Activated CD4-positive, alpha-beta T cell treated with anti-CD3 and anti-CD28 coated beads, Interleukin-2, amount 50 U/mL, for 24 hours (primary cell): ENCODE measurements at places on chromosomes 4 and X.

GRCh38 chr4:78953769-78954666 is 14.8 kb upstream of the PAQR3 start:
- no peak for DNase-seq

- DNase-seq, result no peak
Observed at GRCh38 chrX:56803850-56804681, 75.0 kb downstream of the NBDY start.

GRCh38 chr4:134215620-134216344 is 14.2 kb upstream of the PABPC4L start:
- no peak for DNase-seq

DNA sequence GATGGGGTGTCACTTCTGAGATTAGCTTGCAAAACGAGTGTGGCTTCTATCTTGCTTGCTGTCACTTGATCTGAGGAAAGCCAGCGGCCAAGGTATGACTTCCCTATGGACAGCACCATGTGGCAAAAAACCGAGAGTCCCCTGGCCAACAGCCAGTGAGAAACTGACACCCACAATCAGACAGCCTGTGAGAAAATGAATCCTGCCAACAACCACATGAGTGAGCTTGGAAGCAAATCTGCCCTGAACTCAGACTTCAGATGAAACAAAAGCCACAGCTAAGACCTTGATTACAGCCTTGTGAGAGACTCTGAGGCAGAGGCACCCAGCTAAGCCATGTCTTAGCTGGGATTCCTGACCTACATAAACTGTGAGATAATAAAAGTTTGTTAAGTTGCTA is 45.5 kb downstream of the PPP1R2C start:
- no peak for DNase-seq

GRCh38 chr4:81136161-81136905 is 78.7 kb downstream of the PRKG2 start:
- DNase-seq, result no peak

- DNase-seq, result no peak
Observed at GRCh38 chr4:152996672-152997071, 60.5 kb downstream of the FHDC1 start.

GRCh38 chr4:27474691-27475090 is 614.0 kb downstream of the STIM2 start:
- DNase-seq, result no peak

GRCh38 chr4:78627046-78627965 is 75.7 kb downstream of the ANXA3 start:
- no peak for DNase-seq

DNA sequence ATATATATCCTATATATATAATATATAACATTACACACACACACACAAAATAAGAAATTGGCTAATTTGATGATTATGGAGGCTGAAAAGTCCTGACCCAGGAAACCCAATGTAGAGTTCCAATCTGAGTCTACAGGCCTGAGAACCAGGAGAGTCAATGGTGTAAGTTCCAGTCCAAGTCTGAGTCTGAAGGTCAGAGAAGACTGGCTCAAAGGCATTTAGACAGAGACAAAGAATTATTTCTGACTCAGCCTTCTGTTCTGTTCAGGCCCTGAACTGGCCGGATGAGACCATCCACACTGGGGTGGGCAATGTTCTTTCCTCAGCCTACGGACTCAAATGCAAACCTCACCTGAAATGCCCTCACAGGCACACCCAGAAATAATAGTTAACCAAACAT is 60.6 kb upstream of the STX18 start:
- no peak for DNase-seq

- DNase-seq, result no peak
Observed at GRCh38 chrX:105758754-105759153, 63.6 kb upstream of the NRK start.

- no peak for DNase-seq
Observed at GRCh38 chrX:134794692-134795091, 136.4 kb upstream of the PLAC1 start.

DNA sequence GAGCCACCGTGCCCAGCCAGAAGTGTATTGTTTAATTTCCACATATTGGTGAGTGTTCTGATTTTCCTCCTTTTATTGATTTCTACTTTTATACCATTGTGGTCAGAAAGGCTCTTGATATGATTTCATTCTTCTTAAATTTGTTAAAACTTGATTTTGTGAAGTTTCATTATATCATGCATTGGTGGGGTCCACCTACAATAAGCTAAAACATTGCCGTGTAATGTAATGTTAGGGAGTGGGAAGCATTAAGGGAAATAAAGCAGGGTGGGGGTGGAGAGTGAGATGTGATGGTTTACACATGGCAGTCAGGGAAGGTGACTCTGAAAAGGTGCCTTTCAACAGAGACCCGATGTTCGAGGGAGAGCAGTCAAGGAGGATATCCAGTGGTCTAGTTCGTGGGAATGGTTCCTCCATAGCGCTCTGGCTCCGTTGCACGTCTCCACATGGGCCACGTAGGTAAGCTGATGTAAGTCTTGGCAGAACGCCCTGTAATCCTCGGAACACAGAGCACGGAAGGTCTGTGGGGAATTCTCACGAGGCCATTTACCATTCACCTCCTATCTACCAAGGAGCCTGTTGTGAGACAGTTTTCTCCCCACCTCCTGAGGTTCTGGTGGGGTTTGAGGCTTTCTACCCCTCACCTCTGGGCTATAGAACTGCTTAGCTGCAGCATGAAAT is 7.7 kb upstream of the WDR13 start:
- no peak for DNase-seq

GRCh38 chrX:54633641-54634040 is 103.6 kb downstream of the GNL3L start:
- no peak for DNase-seq

DNA sequence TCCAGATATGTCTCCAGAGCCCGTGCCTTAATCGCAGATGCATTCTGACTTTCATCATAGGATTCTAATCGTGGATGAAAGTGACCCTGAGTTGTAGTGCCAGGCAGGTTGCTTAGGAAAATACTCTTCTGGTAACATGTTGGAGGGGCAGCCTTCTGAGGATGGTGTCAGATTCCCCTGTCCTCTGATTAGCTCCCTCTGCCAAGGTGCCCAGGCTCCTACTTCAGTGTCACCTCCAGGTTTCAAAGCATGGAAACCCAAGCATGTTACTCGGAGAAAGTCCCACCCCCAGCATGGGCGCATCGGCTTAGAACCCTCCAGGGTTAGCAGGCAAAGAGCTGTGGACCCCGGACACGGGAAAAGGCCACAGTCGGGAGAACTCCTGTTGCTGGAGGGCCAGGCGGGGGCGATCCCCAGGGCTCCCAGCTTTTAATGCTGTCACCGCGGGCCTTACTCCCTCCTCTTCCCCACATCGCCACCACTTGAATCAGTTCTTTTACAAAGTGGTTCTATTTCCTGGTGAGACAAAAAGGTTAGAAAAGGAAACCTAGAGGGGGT is 44.5 kb downstream of the TRIM2 start:
- no peak for DNase-seq

DNA sequence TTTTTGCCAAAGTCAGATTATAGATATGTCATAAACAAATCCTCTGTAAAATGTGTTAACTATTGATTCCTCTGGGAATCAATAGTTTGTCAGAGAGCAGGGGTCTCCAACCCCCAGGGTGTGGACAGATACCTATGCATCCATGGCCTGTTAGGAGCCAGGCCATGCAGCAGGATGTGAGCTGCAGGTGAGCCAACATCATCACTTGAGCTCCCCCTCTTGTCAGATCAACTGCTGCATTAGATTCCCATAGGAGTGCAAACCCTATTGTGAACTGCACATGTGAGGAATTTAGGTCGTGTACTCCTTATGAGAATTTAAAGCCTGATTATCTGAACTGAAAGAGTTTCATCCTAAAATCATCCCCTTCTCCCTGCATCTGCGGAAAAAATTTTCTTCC is 1365.4 kb downstream of the ARAP2 start:
- DNase-seq, result no peak

- no peak for DNase-seq
Observed at GRCh38 chr4:139834226-139834662, 168.6 kb downstream of the MGST2 start.

- DNase-seq, result no peak
Observed at GRCh38 chrX:53494436-53494835, 60.3 kb upstream of the HSD17B10 start.

DNA sequence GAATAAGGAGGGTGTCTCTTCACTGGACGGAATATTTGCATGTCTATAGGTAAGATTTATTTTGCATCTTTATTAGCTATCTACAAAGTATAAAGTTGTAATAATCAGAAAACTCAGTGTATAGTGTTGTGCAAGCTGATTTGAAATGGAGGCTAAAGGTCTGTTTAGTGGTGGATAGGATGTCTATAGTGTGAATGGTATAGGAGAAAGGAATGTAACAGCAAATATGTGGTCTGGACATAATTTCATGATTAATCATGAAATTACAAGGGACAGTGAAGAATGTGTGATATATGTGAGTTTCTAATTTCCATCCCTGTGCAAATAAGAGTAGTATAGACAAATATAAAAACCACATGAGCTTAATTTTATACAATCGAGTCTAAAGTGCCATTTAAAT is 79.3 kb upstream of the CAMK2D start:
- no peak for DNase-seq

DNA sequence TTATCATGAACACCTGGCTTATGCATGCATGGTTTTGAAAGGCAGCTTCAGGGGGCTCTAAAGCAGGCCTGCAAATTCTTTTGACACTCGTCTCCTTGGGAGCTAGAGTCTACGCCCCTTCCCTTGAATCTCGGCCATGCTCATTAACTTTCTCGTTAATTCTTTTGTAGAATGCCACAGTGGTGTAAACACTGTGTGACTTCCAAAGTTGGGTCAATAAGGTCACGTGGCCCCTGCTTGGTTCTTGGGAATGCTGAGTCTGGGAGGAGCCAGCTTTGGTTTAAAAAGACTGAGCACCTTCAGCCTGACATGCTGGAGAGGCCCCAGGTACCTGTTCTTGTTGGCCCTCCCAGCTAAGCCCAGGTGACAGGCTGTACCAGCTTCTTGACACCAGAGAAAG is 228.4 kb downstream of the DHRSX start:
- no peak for DNase-seq

DNA sequence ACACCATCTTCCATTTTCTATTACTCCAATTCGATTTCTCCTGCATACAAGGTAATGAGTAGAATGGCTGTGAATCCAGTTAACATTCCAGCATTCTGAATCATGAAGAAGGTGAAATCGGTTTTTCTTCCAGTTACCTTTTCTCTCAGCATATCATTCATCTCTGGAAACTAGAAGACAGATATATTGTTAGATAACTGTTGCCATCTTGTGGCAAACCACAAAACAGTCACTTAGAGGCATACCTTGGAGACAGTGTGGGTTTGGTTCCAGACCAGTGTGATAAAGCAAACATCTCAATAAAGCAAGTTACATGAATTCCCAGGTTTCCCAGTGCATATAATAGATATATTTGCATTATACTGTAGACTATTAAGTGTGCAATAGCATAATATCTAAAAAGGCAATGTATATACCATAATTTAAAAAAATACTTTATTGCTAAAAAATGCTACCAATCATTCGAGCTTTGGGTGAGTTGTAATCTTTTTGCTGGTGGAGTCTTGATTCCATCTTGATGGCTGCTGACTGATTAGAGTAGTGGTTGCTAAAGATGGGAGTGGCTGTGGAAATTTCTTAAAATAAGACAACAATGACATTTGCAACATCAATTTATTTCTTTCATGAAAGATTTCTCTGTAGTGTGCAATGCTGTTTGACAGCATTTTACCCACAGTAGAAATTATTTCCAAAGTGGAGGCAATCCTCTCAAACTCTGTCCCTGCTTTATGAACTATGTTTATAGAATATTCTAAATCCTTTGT is 82.1 kb downstream of the SLC39A8 start:
- peak; percentile 7 for DNase-seq

GRCh38 chrX:15864023-15864422 is 9.4 kb upstream of the AP1S2 start:
- no peak for DNase-seq

DNA sequence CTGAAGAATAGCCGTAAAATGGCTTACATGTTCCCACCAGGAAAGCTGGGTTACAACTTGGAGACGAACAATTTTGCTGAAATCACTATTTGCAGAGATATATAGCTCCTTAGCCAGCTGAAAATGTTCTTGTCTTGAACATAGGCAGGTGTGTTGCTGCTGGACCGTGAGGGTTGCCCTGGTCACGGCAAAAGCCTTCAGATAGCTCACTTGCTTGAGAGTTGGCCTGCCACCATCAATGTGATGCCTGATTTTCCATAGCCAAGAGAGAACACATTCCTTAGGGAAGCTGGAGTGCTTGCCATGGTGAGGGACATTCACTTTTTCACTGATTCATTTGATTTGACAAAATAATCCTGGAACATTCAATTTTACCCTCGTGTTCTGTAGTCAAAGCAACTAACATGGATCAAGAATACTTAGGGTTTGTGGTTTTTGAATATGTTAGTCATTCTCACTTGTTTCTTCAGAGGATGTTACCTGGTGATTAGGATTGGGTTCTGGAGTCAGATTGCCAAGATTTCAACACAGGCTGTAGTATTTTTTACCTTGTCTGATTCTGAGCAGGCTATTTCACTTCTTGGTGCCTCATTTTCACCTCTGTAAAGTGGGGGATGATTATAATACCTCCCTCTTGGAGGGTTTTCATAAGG is 536.9 kb downstream of the RAPGEF2 start:
- DNase-seq, result no peak

DNA sequence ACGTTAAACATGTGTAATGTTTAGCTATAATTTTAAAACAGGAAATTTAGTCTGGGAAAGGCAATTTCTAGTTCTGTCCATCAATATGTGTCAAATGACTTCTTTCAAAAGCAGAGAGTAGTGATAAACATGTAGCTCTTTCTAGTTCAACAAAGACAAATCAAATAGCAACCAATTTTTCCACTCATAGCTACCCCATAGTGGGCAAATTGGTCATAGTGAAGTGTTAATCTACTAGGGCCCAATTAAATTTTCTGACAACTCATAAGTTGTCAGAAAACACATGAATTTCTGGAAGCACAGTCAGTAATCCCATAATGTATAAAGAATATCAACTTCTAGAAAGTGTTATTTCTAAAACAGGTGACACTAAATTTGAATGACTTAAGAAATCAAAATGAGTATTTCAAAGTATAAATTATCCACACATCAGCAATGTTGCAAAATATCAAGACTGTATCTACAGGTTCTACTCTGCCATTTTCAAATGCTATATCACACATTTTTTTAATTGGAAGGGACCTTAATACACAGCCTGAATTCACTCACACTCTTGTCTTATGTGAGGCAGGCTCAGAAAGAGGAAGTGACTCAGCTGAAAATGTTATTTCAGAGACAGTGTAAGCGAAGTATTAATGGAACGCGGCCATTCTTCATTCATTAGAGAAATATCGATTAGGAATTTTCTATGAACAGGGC is 7.7 kb downstream of the OCIAD2 start:
- no peak for DNase-seq

DNA sequence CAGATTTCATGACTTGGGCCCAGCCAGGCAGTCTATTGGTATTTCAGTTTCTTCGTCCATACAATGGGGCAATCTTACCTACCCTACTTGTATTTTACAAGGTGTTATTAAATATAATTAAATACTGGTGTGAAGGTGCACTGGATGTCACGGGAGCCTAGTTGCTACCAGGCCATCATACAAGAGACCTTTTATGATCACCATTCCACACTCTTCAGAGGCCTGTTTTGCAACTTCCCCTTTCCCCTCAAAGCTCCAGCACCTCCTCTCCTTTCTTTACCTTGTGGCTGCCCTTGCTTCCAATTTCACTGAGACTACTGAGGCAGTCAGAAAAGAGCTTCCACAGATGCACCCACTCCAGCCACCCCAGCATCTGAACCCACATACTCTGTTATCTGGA is 93.8 kb upstream of the HELT start:
- DNase-seq, result no peak
